ENCODE measurements at places on chromosomes 16 and 17. TPM values are rescaled to one million over a fixed set of nuclear protein-coding genes. Genes with fewer than 3 reads are reported as not detected.

The RNF112 gene
- not detected for total RNA-seq

The NPIPB2 gene
- total RNA-seq = 5.0 TPM

The TEX19 gene
- not detected for total RNA-seq

GRCh38 chr17:49247944-49248343 is 17.4 kb upstream of the PHOSPHO1 start:
- DNase-seq = no peak

- no peak for DNase-seq
Observed at GRCh38 chr17:43881181-43881580, 26.2 kb downstream of the MPP2 start.

DNA sequence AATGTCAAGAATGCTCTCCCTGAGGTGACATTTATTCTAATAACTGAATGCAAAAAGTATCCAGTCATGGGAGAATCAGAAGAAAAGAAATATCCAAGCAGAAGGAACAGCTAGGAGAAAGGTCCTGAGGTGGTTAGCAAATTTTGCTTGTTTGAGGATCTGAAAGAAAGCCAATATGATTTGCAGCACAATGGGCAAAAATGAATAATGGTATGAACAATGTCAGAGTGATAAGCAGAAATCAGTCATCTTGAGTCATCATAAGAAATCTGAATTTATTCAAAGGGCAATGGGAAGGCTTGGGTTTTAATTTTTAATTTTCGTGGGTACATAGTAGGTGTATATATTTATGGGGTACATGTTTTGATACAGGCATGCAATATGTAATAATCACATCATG is 68.5 kb downstream of the BRIP1 start:
- no peak for DNase-seq

GRCh38 chr16:1532771-1533170 is 695 bp upstream of the TMEM204 start:
- DNase-seq = no peak
